ENCODE measurements at places on chromosomes 2 and 18.

- no peak for DNase-seq
These were observed 7.6 kb downstream of the ATP6V1B1 start for GRCh38 chr2:70943205-70943871.

DNA sequence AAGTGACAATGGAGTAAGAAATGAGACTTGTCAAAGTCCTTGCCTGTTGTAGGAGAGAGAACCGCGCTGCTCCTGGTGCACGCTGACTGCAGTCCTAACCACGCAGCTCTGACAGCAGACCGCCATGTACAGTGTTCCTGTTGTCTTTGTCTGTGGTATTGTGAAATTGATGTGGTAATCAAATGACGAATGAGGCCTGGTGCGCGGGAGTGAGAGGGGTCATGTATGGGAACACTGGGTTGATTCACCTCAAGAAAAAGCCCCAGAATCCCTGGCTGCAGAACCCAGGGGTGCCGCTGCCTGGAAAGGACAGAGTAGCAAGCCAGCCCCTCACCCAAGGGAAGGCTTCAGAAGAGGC, 64.0 kb downstream of the INPP4A start:
- DNase-seq, result no peak

- no peak for DNase-seq
These were observed 5.6 kb upstream of the WDR7 start for GRCh38 chr18:56645415-56646016.

- DNase-seq, result no peak
These were observed 31.0 kb downstream of the RNF125 start for GRCh38 chr18:32049393-32050171.

- DNase-seq, result no peak
These were observed 149.0 kb downstream of the MBP start for GRCh38 chr18:76983613-76984051.

DNA sequence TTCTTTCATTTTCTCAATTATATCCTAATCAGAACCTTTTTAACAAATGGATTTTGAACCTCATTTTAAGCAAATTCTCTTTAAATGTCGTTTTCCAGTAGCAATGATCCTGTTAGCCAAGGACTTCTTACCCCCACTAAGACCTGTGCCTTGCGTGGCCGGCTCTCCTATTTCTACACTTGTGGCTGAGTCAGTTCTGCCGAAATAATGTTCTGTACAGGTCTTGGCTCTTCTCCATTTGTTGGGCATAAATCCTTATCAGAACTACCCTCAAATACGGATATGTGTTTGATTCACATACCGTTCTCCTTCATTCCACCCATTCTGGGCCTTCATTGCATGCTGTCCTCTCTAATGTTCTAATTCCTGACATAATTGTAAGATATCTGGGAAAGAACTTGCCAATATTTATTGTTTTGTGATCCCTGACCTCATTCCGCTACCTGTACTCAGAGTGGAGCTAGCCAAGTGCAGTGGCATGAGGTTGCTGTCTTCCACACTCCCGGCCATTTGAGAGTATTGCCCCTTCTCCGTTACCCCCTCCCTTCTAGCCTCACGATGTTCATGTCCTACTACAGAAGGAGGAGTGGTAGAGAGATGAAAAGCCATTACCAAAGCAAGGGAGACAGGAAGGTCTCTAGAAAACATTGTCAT, 78.7 kb downstream of the MYOM1 start:
- DNase-seq, result no peak

DNA sequence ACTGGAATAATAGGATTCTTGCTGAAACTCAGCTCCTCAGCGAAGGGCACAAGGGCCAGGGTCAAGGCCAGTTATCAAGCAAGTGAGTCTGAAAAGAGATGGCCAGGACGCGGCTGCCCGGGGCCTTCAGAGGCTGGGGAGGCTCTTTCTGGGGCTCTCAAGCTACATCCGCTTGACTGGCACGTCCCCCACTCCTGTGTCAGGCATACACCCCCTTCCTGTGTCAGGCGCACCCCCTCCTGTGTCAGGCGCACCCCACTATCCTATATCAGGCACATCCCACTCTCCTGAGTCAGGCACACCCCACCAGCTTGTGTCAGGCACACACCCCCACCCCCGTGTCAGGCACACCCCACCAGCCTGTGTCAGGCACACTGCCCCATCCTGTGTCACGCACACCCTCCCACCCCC, 91.8 kb downstream of the TPO start:
- DNase-seq, result no peak

DNA sequence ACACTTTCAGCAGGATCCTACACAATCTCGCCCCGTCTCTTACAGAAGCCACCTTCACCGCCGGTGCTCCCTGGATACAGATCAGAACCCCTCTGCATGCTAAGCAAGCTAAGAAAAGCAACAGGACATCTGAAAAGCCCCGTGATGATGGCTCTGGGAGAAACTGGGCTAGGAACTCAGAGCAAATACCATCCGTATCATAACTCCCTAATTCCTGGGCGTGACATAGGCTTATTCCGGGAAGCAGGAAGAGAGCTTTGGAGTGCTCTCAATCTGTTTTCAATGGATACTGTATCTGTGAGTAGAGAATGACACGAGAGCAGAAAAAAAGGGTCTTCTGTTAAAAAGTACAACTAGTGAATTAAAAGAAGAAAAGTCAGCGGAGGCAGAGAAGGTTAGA, 121.6 kb downstream of the SPP2 start:
- no peak for DNase-seq
